Osteocyte (in vitro differentiated cells): ENCODE measurements at places on chromosomes 12 and 14. TPM values are rescaled to one million over a fixed set of nuclear protein-coding genes. Genes with fewer than 3 reads are reported as not detected.

GRCh38 chr14:99481745-99482099 lies 513 bp downstream of the CCNK start:
- DNase-seq = no peak

GRCh38 chr12:131578828-131579470 lies 131.9 kb upstream of the SFSWAP start:
- no peak for DNase-seq

DNA sequence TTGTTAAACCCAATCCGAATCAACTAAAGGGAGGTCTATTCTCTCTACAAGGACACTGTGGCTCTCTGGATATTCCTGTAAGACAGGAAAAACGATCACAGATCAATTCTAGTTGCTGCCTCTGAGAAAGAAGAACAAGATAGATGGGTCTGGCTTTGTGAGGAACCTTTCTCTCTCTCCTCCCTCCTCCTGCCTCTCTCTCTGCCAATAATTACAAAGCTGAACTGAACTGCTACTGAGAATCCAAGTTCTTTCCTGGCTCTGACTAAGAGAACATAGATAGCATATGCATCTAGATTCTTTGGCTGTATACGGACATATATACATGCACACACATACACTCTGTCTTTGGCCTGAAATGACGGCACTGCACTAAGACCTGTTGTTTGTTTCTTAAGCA lies 27.6 kb downstream of the ETV6 start:
- DNase-seq = no peak

The FAM216A gene
- total RNA-seq = 8.3 and 8.4 TPM in 2 replicates

The CLEC14A gene
- not detected in 2 replicates for total RNA-seq
